ENCODE measurements at places on chromosomes 13 and 19.

GRCh38 chr19:35247526-35248309, 1.1 kb upstream of the LSR start:
- peak; percentile 87 for DNase-seq

DNA sequence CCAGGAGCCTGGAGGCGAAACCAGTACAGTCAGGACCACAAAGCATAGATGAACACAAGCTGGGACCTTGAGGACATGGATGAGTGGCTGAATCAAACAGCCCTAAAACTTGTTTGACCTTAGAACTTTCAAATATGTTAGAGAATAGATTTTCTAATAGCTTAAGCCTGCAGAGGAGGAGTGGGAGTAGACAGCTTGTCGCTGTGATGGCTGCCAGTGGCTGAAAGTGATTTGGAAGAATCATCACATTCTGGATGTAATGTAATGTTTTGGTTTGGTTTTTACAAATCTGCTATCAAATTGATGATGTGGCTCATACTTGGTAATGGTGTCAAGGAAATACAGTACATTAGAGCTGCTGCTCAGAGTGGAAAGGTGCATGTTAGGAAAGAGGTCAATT, 12.0 kb downstream of the IGFL3 start:
- no peak for DNase-seq

DNA sequence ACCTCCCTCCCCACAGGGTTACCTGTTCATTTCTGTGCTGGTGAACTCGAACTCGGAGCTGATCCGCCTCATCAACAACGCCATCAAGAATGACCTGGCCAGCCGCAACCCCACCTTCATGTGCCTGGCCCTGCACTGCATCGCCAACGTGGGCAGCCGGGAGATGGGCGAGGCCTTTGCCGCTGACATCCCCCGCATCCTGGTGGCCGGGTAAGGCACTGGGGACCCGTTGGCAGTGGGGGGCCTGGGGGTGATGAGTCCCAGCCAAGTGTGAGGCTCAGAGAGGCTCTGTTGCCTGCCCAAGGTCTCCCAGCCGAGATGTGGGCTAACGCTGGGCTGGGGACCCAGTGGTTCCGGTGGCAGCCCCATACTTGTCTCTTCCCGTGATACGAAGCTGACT, 15.7 kb downstream of the AP2A1 start:
- DNase-seq: no peak

DNA sequence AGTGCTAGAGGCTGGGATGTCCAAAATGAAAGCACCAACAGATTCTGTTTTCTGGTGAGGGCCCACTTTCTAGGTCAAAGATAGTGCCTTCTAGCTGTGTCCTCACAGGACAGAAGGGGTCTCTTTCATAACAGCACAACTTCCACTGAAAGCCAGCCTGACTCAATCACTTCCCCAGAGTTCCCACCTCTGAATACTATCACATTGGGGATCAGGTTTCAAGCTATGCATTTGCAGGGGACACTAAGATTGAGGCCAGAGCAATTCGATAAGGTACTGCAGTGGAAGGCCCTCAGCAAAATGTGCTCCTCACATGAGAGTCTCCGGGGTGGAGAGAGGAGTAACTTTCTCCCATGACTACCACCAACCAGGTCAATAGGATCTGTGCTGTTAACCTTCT, 1501.5 kb downstream of the EFNB2 start:
- DNase-seq: no peak

DNA sequence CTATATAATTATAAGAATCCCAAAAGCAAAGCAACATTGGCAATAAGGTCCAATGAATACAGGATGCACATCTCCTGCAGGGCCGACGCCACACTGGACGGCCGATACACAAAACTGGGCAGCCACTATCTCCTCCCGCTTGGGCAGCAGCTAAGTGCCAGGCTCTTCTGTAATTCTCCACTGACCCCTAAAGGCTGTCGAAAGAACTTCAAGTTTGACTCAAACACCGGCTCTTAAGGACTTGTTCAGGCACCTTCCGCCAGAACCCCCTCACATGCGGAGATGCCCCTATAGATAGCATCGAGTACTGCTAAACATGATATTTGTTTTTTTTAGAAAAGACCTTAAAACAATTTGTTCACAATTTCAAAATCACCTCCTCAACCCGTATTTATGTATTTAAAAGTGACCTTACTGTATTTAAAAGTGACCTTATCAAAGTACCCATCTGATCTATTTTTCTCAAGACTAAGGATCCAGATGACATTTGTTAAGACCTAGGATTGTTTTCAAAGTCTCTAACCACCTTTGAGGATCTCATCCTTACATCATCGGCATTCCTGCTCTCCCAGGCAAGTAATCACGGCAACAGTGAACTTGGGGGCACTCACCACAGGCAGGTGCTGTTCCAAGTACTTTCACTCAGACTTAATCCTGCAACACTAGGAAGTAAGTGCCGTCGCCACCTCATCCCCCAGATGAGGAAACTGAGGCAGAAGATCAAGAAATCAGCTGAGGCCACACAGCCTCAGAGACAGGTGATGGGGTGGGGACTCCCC, 77.8 kb downstream of the TUBGCP3 start:
- DNase-seq: peak; percentile 34

- peak; percentile 42 for DNase-seq
Measured at GRCh38 chr13:113802090-113802531, 43.1 kb downstream of the TMEM255B start.

GRCh38 chr13:33723365-33723764, 94.6 kb upstream of the RFC3 start:
- no peak for DNase-seq

GRCh38 chr13:62067821-62068220, 652.2 kb upstream of the PCDH20 start:
- DNase-seq: no peak

DNA sequence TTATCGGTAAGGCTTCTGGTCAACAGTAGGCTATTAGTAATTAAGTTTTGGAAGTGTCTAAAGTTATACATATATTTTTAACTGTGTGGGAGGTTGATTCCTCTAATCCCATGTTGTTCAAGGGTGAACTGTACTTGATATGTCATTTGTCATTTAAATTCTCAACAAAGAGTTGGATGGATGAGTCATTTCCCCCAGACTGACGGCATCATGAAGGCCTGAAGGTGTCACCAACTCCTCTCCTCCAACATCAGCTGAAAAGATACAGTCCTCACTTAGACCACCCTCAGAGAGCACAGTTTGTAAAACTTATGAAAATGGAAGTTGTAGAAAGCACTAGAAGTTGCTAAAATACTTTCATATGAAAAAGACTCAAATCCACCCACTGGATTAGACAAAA, 48.8 kb downstream of the DCLK1 start:
- no peak for DNase-seq

GRCh38 chr13:21576426-21576825, 27.5 kb downstream of the MICU2 start:
- DNase-seq: no peak

DNA sequence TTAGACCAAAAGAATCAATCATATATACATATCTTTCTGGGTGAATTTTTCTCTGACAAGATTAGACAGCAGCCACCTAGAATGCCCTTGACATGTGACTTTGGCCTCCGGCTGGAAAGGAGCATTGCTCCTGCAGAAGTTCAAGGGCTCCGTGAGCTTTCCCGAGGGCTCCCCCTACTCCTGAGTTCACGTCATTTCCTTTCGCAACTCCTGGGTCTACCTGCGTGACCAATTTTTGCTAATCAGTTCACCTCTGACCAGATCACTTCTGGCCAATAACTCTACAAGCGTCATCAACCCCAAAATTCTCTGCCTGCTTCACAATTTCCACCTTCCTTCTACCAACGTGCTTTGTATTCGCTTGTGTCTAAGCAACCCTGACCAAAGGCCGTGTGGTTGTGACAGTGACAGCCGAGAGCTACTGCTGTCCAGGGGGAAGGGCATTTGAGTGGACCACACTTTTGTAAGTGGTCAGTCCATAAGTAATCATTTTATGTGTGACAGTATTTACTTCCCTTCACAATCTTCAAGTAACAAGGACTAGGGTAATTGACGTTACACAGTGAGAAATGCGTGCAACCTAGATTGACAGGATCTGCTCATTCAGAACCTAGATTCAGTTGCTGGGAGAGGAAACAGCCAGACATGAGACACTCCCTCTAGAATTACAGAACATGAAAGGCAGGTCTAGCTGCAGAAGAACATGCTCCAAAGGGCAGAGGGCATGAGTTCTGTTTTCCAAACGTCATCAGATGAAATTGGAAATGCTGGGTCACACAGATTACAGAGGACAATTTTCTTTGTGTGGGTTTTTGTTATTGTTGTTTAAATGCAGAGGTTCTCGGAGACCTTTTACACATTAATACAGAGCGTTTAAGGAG, 145.9 kb upstream of the SPACA7 start:
- no peak for DNase-seq

DNA sequence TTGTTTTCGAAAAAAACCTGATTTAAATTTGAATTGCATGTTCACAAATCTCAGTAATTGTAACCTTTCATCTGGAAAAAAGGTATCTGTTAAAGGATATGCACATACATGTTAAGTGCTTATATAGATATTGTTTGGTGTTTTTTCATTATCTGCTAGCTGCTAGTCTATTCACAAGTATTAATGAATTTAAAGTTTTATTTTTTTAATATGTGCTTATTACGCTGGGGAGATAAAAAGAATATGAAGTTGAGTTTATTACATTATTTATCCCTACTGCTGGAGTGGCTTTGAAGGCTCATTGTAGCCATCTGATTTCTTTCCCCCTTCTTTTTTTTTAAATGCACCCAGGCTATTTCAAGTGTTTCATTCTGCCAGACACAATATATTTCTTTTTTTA, 3.9 kb upstream of the MAB21L1 start:
- DNase-seq: no peak

Data from mucosa of gallbladder (tissue), 1 donor.